Kidney epithelial cell (primary cell): ENCODE measurements at places on chromosomes 2 and 18.

DNA sequence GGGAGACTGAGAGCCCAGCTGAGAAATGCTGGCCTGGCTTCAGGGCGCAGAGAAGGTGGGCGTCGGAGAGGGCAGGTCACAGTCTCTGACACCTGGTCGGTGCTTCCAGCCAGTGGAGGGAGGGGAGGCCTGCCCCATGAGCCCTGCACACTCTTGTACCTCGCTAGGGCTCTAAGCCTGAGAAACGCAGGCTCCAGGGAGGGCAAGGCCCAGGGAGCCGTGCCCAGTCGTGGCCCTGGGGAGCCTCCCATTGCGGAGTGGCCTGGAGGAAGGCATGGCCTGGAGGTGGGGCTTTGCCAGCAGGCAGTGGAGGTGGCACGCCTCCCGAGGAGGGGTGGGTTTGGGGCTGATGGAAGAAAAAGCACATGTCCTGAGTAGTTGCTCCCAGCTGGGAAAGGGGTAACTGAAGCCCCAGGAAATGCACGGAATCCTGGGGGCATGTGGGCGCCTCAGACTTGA lies 39.0 kb downstream of the MTERF4 start:
- DNase-seq = no peak

DNA sequence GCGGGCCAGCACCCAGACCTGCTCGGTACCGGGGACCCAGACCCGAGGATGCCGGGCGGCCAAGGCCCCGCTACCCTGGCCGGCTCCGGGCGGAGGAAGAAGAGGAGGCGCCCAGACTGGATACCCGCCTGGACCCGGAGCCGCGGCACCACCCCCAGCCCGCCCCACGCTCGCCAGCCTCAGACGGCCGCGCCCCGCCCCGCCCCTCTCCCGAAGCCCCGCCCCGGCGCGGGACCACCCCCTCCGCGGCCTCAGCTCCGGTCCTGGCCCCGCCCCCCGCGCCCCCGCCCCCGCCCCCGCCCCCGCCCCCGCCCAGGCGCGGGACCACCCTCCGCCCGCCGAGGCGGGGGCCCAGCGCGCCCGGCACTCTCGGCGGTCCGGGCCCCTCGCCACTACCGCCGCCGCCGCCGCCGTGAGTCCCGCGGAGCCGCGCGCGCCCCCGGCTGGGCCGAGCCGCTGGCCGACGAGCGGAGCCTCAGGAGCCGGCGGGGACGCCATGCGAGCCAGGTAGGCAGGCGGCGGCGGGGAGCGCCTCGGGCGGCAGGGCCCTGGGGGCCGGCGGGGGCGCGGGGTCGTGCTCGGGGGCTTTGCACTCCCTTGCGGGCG lies at the start of gene SH3BP4:
TSS of gene SH3BP4 (plus strand) at position 354 of the 606 bp plus-strand sequence. CDS start 82,986 bp downstream, outside the sequence.
- no peak for DNase-seq

- DNase-seq = no peak
Measured at GRCh38 chr2:134110532-134110931, 143.3 kb upstream of the MGAT5 start.

GRCh38 chr2:70907130-70908057 lies 28.3 kb upstream of the ATP6V1B1 start:
- DNase-seq = no peak

DNA sequence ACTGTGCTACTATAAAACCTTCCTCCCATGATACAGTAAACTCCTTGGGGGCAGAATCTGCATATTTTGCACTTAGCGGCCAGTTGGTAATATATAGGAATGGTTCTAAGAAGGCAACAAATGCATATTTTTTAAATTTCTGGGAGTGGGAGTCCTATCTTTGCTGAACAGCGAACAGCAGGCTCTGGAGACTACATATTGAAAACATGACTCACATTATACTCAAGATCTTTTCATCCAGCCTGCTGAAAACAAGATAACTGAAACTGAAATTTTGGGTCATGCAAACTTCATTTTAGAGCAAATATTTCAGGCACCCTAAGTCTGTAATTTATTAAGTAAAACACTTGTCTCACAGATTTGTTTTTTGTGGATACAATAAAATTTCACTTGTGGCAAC lies 122.2 kb downstream of the SATB2 start:
- DNase-seq = no peak

- DNase-seq = no peak
Measured at GRCh38 chr2:221444106-221444505, 128.0 kb downstream of the EPHA4 start.

DNA sequence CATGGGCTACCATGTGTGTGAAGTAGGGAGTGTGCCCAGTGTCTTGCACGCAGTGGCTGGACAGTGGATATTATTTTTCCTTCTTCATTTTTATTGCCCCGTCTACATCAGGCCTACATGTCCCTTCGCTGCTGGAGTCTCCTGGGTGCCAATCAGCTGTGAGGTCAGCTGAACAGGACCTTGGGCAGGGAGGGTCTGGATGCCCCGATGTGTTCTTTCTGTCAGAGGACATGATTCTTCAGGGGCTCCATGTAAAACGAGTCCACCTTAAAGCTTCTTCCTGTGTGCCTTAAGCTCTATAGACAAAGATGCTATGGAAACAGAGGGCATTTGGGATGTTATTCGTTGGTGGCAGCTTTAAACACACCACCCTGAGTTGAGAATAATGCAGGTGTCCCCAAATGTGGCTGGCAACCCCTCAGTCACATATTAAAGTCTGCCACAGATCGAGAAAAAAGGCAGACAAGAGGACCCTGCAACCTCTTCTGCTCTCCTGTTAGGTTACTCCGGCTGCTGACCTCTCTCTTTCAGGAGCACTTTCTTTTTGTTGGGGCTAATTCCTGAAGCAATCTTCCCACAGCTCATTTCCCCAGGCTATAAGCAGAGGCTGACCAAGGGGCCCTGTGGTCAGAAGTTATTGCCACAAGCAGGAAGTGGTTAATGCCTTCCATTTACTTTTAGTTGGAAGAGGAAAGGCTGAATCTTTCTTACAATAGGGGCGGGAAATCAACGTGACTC lies 20.0 kb downstream of the GREB1 start:
- DNase-seq = peak; percentile 42

DNA sequence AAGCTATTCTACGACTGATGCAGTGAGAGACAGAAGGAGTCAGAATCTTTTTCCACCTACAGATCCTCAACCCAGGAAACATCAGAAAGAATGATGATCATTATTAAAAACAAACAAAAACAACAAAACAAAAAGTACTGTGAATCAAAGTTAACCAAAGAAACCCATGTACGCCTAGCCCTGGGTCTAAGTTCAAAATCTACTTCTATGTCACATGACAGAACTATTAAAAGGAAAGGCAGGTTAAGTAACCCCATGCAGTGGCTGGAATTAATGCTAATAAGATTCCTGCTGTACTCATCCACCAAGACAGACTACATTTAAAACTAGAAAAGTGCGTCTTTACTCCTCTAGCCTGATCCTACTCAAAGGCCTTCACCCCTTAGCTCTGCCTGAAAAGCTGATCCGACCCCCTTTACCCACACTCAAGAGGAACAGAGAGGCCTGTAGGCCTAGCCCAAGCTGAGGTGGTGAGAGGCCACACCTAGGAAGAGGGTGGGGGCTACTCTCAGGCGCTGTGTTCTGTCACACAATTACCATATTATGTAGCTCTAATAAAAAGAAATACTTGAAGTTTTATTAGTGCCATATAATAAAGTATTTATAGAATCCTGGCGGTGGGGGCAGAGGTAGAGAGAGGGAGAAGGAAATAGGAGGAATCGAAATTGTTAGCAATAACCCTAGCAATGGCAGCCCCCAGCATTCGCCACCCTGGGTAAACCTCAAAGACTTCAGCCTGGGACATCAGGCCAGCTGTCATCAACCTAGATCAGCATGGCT lies 37.1 kb downstream of the NHEJ1 start:
- DNase-seq = no peak

GRCh38 chr18:48801728-48802542 lies 148.8 kb downstream of the SMAD7 start:
- no peak for DNase-seq

GRCh38 chr2:19114126-19114525 lies 244.3 kb downstream of the OSR1 start:
- DNase-seq = no peak

GRCh38 chr2:221969087-221969829 lies 329.5 kb downstream of the PAX3 start:
- no peak for DNase-seq

DNA sequence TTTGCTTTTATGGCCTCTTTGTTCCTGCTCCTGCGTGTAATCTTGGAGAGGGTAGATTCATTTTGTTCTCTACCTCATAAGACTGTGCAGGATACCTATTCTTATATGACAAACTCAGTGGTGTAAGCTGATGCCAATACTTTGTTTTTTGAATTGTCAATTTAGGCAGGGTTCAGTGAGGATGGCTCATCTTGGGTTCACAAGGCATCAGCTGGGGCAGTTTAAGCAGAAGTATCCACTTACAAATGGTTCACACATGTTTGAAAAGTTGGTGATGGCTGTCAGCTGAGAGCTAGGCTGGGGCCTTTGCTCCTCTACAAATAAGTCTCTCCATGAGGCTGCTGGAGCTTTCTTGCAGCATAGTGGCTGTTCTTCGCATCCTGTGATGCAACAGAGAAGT lies 920.6 kb upstream of the PIK3C3 start:
- DNase-seq = no peak

DNA sequence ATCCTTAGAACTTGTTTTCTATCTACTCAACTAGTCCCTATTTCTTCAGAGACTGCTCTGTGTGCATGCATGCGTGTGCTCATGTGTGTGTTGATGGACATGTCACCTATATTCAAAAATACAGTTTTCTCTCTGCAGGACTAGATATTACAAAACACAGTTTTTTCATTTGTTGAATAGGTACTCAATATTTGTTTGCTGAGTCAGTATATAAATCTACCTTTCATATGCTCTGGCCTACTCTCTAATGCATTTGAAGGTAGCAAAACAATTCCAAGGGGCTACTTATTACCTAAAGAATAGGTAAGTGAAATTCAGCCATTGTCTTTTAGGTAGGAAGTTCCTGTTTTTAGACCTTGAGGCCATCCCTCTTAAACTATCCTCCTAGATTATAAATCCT lies 8.6 kb upstream of the UBE2E3 start:
- DNase-seq = no peak

- DNase-seq = no peak
Measured at GRCh38 chr18:10893196-10893595, 256.2 kb downstream of the PIEZO2 start.

GRCh38 chr2:110834134-110834827 lies 101.9 kb downstream of the ACOXL start:
- no peak for DNase-seq

DNA sequence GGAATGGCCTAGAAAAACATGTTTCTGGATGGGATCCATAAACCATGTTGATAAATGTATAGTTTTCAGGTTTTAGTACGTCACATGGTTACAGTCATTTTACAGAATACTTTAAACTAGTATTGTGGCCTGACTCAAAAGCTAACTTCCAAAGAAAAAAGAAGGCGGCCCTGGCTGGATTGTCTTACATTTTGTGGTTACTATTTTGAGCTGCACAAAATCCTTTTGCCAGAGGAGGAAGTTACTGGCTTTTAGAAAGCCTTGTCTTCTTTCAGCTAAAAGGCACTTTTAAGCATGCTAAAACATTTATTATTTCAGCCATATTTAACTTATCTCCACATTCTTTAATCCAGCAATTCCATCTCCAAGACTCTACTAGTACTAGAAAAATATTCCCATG lies 227.9 kb downstream of the CDH2 start:
- DNase-seq = no peak

DNA sequence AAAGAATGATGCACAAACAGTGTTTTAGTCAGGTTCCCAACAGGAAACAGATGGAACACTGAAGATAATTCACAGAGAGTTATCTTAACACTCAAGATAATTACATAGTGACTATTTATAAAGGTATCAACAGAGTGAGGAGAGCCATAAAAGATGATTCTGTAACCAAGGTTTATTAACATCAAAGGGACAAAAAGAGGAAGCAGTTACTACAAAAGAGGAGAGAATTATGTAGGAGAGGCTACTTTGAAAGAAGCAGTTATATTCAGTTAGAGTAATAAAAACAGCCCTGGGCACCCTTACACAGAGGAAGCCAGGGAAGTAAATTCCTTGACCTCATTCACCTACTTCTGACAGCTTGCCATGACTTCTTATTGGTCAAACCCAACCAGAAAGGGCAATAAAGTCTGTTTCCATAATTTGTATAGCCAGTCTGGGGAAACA lies 326.5 kb upstream of the SLC39A10 start:
- DNase-seq = no peak

GRCh38 chr18:32753656-32754260 lies 19.1 kb downstream of the KLHL14 start:
- DNase-seq = no peak

DNA sequence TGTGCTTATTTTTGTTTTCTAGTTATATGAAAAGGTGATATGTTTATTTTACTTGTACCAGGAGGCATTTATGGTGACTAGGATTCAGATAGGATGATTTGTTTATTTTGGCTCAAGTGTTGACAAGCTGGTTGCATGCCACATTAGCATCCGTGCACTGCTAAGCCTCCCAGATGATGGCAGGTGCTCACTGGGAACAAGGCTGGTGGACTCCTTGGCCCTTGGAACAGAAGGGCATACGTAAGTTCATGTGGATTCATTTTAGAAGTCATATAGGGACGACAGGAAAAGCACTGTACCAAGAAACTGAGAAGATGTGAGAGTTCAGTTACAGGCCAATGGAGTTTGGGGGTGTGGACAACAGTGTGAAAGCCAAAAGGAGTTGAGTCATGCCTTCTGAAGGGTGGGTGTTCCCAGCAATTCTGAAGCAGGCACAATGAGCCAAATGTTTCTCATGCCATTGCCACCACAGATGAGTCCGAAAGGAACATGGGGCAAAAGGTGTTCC lies 166.2 kb downstream of the PHLPP1 start:
- peak; percentile 89 for DNase-seq

DNA sequence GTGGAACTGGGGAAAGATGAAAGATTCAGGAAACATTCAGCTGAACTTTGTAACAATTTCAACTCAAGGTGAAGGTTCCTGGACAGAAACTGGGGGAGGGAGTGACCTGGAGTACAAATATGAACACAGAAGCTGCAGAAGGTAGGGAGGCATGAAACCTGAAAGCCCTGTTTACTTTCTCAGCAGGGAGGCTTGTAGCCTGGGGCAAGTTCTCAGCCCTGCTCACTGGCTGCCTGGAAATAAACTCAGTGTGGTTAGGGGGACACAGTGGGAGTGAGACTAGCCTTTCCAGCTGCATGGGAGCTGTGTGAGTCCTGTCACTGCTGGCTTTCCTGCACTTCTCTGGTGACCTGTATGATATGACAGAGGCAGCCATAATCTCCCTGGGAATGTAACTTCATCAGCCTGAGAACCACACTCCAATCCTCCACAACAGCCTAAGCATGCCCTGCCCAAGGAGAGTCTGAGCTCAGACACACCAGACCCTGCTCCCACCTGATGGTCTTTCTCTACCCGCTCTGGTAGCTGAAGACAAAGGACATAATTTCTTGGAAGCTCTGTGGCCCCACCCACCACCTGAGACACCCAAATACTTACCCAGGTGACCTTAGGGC lies 77.0 kb downstream of the ZSWIM2 start:
- DNase-seq = no peak
